Stimulated activated CD8-positive, alpha-beta memory T cell treated with anti-CD3 and anti-CD28 coated beads, Interleukin-15, amount 100 ng/mL, for 48 hours (primary cell): ENCODE measurements at places on chromosomes 1 and 21.

GRCh38 chr1:15171271-15171908 lies 17.8 kb downstream of the TMEM51 start:
- DNase-seq = no peak

DNA sequence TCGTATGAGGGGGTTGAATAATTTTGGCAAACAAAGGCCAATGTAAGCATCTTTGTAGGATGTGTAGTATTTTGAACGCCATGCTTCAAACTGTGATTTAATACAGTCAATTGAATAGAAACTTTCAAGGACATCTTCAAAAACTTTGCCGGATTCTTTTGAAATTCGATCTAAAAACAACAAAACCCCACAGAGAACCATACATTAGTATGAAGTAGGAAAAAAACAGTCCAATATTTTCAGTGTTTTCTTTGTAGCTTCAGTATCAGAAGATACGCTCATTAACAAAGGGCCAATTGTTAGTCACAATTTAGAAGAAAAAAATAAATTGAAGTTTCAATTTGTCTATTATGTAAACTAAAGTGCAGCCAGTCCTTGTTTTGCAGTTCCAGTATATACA lies 20.7 kb upstream of the SYNJ1 start:
- no peak for DNase-seq

DNA sequence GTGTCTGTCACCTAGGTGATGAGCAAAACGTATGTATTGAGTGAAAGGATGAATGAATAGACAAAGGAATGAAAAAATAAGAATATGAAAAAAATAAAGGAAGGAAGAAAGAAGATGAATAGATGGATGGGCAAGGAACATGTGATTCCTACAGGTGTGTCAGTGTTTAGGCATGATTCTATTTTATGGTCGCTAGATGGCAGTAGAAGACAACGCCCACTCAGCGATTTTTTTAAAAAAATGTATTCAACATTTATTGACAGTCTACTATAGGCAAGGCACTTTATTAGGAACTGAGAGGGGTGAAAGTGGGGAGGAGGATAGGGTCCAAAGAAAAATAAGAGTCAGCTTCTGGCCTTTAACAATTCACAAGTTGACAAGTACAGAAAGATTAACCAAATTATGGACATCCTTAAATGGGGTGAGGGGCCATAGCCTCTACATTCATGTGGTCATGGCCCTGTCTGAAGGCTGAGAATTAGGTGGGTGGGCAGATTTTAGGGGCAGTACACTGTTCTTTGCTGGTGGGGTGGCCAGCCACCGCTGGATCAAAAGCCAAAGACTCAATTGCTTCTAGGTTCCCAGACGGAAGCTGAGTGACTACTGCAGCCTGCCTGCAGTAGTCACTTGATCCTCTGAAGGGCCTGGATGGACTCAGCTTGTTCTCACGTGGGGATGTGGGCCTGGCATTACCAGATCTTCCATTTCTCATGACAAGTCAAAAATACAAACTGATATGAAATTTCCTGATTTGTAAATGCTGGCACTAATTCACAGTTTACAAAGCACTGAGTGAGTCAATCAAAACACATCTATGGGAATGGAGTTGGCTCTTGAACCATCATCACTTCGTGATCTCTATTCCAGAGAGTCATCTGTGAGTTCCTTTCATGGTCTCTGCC lies 83.9 kb downstream of the FASLG start:
- no peak for DNase-seq

- DNase-seq = no peak
Measured at GRCh38 chr21:43194303-43195120, 25.7 kb downstream of the CRYAA start.

- DNase-seq = no peak
Measured at GRCh38 chr1:22259551-22260282, 116.8 kb upstream of the WNT4 start.

GRCh38 chr1:116825207-116825719 lies 71.0 kb downstream of the CD2 start:
- DNase-seq = no peak

DNA sequence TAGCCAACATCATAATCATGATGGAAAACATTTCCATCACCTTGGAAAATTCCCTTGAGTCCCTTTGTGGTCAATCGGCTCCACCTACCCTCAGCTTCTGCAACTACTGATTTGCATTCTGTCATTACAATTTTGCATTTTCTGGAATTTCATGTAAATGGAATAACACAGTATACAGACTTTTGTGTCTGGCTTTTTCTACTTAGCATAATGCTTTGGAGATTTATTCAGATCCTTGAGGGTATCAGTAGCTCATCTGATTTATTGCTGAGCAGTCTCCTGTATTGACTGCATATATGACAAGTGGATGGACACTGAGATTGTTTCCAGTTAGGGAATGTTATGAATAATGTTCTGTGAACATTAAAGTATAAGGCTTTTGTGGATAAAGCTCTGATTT lies 358.3 kb downstream of the USP25 start:
- DNase-seq = no peak

- DNase-seq = no peak
Measured at GRCh38 chr21:26366781-26367180, 196.2 kb upstream of the APP start.

DNA sequence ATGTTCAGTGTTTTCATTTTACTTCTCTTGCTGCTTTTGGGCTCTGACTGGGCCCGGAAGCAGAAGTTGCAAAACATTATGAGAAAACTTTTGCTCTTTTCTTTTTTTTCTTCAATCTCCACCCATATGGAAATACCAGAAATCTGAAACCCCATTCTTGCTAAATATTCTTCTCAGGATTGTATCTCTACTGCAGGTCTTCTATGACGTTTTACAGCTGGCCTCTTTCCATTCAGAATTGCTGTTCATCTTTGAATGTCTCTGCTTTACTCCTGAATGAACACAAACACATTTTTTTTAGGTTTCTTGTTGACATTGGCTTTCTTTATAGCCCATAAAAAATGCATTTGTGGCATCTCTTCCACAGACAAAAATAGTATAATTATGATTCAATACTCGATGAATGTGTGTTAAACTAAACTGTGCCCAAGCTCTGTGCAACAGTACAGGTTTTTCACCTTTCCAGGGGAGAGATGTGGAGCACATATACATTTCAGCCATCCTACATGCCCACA lies 18.8 kb downstream of the PTPRC start:
- DNase-seq = no peak

GRCh38 chr1:231053493-231054162 lies 13.6 kb upstream of the FAM89A start:
- DNase-seq = peak; percentile 19

DNA sequence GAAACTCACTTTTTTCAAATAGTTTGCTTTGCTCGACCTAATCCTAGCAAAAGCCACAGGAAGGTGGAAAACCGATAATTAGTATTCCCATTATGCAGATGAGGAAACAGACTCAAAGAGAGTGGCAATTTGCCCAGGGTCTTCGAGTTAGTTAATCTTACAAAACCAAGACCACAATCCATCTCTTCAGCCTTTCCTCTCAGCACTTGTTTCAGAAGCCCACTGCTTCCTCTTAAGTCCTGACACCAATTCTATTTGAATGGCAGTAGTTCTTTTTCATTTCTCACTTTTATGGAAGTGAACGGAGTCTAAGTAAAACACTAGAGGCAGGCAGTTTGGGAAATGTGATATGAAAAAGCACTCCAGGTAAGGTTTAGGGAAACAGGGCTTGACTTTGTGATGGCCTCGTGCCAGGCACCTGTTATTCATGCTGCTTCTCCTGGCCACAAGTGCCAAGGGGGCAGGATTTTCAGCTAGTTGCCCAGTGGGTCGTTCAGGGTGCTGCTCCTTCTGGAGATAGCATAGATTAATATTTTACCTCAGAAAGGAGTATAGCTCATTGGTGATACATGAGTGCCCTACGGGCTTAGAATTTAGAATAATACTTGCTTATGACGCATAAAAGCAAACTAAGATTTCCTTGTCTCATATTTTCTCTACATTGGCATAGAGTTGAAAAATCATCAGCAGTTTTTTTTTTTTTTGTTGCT lies 76.6 kb upstream of the NRIP1 start:
- DNase-seq = no peak

DNA sequence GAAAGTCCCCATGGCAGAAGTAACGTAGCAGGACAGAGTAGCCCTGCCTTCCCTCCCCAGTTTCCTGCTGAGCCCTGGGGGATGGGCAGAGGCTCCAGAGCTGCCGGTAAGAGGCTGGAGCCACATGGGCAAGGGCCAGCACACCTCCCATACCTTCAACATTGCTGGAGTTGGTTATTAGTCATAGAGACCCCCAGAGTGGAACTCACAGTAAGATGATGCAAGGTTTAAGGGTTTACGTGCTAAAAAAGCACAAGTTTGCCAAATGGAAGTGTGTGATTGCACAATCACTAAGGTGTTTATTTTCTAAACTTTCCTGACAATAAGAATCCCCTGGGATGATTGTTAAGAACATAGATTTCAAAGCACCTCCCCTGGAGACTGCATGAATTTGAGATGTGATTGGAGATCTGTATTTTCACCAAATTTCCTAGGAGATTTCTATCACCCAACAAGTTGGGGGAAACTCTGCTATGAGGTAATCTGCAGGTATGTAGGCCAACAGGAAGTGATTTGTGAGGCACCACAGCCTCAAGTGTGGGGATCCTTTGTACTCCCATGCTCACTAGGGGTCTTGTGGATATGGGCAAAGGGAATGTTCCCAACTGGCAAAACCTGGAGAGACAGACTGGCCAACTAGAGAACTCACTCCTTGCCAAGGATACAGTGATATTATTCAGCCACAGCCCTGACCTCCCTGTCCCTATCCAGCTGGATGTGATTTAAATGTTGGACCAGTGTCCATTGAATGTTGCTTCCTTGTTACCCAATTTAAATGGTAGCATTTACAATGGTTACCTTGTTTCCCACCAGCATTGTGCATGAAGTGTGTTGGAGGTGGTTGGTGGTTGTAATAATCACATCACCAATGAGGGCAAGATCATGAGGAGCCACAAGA lies 37.1 kb upstream of the CSF1 start:
- no peak for DNase-seq
